Activated T-helper 9 cell treated with anti-CD3 and anti-CD28 coated beads, Interleukin-2, amount 50 U/mL, for 16 hours (primary cell): ENCODE measurements at places on chromosomes 2 and 18.

DNA sequence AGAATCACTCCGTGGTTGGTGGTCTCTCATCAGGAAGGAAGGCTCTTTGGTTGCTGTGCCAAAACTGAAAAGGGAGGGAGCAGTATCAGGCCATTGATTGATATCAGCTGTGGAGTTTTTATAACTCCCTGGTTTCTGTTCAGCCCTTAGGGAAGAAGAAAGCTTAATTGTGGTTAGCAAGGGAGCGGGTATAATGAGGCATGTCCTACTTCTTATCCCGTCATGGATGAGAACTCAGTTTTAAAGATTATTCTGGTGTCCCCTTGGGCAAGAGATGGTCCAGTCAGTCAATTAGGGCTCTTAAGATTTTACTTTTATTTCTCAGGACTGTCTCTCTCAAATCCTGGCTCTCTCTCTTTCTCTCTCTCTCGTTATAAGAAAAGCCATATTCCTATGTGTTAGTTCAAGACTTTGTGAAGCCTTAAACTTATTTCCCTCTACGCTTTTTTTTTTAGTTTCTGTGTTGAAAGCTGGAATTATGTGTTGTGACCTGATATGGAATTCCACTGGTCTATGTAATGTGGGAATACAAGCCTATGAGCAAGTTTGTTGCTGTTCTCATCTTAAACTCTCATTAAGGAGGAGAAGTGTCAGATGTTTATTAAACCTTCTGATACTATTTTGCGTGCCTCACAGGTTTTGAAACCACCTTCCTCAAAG lies 514.0 kb upstream of the CDH2 start:
- DNase-seq, result no peak

DNA sequence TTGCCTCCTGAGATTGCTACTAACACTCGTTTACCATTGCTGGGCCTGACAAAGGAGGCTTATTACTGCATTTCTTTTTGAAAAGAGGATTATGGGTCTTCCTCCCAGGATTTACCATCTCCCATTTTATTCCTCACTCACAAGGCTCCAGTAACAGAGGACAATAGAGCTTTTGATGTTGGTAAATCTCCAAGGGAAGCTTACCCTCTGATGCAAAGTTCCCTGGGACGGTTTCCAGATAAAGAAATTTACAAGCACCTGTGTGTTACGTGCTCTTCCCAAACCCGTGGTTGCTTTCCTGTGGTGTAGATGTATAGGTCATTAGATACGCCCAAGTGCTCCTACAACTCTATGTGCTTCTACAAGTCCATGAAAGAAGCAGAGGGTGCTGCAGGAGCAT lies 17.1 kb downstream of the VSNL1 start:
- no peak for DNase-seq

DNA sequence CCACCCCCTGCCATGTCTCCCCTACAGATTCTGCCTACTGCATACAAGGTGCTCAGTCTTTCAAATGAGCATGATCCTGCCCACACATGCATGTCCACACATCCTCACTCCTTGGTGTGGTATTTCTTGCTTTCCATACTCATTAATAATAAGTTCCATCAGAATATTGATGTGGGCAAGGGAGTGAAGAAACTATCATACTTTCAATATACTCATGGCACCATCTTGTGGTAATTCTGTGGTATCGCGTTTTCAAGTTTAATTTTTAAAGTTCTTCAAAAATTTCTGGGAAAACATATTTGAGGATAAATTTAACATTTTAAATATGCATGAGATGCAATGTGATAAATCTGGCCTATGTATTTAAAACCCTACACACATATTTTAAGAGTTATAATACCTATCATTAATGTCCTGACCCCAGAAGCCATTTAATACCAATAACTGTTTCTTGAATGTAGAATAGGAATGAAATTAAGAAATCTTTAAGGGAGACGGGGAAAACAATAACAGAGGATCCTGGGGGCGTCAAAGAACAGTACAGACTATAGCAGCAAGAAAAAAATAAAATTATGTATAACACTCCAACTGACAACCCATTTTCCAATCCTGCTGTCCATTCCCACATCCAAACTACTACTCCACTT lies 110.1 kb downstream of the ZNF385B start:
- DNase-seq, result no peak

DNA sequence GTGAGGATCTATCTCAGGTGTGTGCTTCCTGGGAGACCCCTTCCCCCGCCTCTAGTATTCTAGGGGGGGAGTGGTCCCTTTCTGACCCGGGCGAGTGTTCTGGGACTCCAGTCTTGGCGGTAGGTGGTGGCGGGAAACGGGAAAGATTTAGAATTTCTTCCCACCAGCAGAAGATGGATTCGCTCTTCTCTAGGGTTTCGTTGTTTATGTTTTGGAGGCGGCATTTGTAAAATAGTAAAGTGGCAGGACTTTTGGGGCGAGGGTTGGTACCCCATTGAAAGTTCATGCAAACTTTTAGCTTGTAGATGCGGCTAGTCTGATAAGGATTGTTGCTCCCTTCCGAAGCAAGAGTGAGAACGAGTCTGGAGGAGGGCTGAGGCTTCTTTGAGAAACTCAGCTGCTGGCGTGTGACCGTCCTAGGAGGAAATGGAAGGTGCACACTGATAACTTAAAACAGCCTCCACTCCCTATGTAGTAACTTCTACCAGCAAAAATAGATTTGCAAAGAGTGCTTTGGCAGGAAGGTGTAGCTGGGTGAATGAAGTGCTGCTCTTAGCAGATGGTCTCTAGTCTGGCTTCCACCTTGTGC lies 412 bp downstream of the GPD2 start:
- DNase-seq, result no peak

GRCh38 chr2:98691303-98691702 lies 39.6 kb downstream of the MGAT4A start:
- DNase-seq, result no peak

DNA sequence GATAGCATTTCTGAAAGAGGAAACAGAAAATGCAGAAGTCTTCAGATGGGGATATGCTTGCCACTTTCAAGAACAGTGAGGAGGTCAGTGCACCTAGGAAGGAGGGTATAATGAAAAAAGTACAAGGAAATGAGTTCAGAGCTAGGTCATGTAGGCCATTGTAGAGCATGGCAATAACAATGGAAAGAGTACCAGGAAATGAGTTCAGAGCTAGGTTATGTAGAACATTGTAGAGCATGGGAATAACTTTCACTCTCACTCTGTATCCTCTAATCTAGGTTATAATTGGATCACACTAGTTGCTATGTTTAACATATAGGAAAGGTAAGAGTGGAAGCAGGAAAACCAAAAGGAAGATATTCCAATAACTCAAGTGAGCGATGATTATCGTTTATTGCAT lies 12.3 kb downstream of the SCG2 start:
- DNase-seq, result no peak

- no peak for DNase-seq
Observed at GRCh38 chr2:199806179-199806578, 44.8 kb downstream of the FTCDNL1 start.

DNA sequence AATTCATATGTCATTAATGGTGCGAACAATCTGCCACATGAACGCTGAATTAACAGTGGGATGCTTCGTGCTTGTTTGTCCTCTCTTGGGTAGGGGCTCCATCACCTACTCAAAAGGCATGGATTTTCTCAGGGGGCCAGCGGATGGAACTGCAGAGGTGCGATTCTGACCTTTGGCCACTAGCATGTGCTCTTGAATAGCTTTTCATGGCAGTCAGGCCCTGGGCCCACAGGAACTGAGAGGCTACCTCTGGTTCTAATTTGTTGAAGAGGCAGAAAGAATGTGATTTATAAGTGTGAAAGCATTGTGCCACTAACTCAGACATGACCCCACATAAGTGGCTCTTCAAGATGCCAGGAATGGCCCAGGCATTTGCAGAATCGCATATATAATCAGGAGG lies 283.2 kb downstream of the INSIG2 start:
- no peak for DNase-seq

- DNase-seq, result no peak
Observed at GRCh38 chr2:134838143-134838620, at the start of gene ACMSD. ACMSD (plus strand) TSS chr2:134838616; CDS start chr2:134838683, 67 bp downstream.

- no peak for DNase-seq
Observed at GRCh38 chr2:19098467-19099160, 259.8 kb downstream of the OSR1 start.

DNA sequence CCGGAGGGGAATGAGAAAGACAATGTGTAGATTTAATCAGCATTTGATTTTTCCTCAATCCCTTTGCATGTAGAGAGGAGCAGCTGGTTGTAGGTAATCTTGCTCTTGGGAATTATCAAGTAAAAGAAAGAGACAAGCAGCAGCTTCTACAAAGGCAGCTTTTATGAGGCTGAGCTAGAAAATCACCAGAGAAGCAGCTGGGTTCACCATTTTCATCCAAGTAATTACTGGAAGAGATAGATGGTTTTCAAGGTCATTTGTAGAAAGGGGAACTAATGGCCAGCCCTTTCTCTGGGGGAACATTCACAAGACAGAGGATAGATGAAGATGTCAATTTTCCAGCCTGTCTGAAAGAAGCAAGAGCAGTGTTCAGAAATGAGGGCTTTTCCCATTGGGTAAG lies 113.0 kb downstream of the RND3 start:
- DNase-seq, result no peak

DNA sequence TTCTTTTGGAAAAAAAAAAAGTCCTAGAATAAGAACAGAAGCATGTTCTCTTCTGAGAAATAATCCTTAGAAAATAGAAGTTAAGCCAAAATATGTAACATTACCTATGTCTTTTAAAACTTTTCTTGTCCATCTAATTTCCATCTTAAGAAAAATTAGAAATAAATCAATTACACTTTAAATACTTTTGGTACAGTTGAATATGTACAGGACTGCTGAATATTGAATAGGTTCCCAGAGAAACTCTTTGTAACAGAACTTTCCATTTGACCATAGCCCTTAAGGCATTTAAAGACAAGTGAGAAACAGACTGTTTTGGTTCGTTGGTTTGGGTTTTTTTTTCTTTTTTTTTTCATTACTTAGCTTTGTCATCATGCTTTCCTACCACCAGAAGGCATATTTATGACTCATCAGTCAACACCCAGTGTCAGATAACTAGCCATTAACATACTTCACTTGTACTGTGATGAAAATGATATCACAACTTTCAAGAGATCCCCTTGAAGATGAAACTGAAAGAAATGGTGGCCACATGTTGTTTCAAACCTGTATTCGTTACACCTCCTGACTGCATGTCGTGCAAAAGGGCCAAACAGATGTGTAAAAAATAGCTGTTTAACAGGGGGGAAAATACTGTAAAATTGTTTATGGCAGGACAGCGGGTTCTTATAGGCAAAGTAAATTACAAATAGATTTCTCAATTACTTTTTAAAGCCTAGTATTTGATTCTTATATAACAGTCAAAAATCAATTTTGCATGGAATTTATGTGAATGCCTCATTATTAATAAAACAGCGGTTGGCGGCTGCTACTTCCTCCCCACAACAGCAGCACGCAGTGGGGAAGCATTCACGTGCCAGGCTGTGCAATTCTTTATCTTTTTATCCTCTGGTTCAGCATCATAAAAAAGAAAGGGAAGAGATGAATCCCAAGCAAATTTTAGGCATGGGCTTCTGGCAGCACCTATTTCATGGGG lies 280.7 kb upstream of the HNRNPA3 start:
- DNase-seq, result no peak

DNA sequence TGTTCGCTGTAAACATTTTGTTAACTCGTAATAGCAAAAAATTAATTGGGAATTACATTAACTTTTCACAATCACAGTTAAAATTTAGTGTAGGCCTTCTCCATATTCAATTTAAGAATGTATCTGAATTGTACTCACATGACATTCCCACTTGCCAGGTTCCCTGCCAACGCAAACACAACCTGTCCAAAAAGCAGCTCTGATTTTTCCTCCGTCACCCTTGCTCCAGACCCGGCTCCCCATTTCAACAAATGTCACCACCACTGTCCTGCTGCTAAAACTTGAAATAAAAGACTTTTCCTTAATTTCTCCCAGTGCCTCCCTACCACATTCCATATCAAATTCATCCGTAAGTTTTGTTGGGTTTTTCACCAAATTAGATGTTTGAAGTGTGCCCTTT lies 120.3 kb downstream of the PIEZO2 start:
- DNase-seq, result no peak

DNA sequence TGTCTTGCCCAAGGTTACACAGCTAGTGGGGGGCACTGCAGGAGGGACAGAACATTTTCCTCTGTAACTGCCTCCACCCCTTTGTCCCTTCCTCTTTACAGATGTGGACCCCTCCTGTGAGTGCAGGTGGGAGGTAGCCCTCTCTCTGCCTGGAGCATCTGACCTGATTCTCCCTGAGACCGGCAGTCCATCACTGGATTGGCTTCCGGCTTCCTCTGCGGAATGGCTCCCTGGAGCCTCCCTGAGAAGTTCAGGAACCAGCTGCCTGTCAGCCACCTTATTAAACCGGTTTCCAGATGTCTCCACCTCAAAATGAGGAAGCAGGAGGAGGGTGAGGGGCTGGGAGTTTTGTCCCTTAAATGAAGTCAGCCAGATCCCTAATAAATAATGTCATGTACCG lies 67.3 kb upstream of the TNP1 start:
- DNase-seq, result no peak

DNA sequence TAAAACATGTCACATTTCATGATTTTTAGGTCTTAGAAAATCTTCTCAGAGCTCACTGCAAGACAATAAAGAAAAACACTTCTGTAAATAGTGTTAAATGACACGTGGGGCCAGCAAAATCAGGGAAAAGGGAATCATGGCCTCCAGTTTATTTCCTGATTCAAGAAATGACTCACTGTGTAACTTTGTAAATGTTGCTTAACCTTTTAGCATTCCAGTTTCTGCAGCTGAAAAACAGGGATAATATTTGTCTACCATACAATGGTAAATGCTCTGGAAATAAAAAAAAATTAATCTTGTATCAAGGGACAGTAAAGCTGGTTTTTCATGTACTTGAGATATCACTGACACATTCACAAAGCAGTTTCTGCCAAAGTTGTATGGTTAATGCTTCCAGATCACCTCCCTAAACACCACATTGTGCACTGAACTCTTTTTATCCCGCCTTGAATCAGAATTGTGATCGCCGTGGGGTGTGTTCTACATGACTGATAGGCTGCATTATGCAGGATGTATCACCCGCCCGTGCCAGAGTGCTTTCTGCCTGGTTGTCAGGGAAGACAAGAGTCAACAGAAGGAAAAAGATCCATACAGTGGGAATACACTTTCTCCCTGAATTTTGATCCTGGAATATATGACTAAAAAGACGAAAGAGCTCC lies 238.8 kb downstream of the IKZF2 start:
- DNase-seq, result no peak

- no peak for DNase-seq
Observed at GRCh38 chr18:73896685-73897084, 250.9 kb downstream of the FBXO15 start.

DNA sequence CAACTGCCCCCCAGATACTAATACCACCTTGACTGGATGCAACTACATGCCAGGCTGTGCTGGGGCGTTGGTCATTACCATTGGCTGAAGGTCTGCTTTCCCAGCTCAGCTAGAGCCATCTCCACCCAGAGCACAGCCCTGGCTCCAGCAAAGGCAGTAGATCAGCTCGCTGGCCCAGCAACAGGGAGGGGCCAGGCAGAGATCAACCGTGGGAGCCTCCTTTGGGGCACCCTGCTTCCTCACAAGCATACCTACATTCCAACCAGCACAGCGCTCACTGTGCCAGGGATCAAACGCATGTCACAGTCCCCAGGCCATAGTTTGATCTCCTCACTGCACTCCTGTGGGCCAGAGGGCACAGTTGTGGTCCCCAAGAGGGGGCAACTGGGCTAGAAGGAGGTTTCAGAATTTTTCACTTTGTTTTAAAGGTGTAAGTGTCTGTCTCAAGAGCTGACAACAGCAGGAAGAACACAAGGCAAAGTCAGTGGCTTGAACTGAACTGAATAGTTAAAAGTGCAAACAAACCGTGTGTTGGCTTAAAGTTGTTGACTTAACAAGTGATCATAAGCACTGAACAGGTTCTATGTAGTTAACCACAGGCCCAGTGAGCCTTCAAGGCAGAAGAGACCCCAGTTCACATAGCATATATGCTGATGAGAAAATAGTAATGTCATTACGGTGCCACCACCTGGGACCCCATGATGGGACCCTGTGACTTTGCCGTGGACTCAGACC lies 70.1 kb upstream of the BZW1 start:
- DNase-seq, result no peak
